ENCODE measurements at places on chromosomes 13 and 19.

GRCh38 chr19:39133431-39134270 is 8.1 kb downstream of the PAK4 start:
- DNase-seq = no peak

DNA sequence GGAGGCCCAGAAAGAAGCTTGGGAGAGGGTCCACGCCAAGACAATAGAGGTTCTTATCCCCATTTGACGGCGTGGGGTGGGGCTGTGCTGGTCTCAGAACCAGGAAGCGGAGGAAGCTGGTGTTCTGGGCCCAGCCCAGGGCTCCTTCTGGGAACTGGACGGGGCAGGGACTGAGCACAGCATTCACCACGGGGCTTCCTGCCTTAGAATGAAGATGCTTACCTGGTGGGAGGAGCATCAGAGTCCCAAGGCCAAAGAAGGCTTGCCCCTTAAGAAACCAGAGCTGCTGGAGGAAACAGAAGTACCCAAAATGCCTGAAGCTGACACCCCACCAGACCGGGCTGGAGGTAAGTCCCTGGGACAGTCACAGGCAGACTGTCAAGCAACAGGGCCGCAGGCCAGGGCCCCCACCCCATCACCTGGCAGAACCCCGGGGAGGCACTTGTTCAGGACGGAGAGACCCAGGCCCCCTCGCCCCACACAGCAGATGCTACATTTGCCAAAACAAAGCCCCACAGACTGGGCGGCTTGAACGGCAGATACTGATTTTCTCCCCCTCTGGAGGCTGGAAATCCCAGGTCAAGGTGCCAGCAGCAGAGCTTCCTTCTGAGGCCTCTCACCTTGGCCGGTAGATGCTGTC is 17.8 kb upstream of the IGLON5 start:
- DNase-seq = no peak

- DNase-seq = no peak
These were observed 53.3 kb downstream of the SOX21 start for GRCh38 chr13:94658926-94659597.

DNA sequence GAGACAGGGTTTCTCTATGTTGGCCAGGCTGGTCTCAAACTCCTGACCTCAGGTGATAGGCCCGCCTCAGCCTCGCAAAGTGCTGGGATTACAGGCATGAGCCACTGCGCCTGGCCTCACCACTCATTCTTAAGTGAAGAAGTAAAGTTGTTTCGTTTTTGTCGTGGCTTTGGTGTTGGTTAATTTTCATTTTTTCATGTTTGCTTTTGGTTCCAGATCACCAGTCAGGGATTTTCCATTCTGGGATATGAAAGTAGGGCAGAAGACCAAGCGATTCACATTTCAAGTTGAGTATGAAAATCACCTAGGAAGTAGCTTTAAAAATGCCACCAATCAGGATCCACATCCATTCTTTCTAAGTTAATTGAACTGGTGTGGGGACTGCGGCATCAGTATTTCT is 289.9 kb downstream of the DIAPH3 start:
- DNase-seq = no peak

DNA sequence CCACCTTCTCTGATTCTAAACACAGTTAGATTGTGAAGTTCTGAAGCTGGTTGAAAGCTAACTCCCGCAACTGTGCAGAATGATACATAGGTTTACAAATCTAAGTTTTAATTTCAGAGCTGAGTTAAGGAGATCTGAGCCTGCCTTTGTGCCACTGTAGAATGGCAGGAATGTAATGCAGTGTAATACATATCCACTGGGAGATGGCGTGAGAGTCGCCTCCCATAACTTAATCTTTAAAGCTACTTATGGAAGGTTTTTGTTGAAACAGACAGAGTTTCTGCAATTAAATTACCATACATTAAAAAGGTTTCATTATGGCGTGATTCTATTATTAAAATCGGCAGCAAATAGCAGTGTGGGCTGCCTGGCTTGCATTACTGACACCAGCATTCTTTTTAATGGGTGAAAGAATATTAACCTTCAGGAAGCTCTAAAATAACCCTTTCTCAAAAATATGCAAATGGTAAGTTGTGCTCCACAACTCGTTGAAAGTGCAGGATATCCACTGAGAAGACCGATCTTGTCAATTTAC is 257.4 kb downstream of the OLFM4 start:
- DNase-seq = no peak

DNA sequence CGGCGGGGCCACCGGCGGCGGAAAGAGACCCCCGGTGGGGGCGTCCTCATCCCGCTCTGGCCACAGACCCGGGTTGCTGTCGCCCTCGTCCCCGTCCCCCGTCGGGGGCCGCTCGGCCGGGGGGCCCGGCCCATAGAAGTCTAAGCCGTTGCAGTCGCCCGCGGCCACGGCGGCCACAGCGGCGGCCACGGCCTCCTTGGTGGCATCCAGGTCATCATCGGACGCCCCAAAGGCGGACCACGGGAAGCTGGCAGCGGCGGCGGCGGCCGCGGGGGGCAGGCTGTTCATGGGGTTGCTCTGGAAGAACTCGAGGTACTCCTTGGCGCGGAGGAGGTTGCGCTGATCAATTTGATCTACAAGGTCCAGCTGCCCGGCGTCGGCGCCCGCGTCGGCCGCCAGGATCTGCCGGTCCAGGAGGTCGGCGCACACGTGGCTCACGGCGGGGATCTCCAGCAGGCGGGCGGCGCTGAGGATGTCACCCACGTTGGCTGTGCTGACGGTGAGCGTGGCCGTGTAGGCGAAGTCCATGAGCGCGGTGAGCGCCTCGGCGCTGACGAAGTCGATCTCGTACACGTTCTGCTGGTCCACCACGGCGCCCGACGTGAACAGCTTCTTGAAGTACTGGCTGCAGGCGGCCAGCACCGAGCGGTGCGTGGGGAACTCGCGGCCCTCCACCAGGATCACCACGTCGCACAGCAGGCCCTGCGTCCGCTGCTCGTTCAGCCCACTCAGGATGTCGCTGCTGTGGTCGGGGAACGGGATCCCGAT is 12.1 kb downstream of the ZBTB7A start:
- DNase-seq = no peak
